ENCODE measurements at places on chromosomes 2 and 18.
A peak's percentile ranks its signal among the peaks of the same experiment; 100 is the strongest.

- no peak for DNase-seq
Measured at GRCh38 chr18:28045176-28045810, 131.6 kb downstream of the CDH2 start.

GRCh38 chr2:148586522-148587128, 57.9 kb upstream of the EPC2 start:
- no peak for DNase-seq

DNA sequence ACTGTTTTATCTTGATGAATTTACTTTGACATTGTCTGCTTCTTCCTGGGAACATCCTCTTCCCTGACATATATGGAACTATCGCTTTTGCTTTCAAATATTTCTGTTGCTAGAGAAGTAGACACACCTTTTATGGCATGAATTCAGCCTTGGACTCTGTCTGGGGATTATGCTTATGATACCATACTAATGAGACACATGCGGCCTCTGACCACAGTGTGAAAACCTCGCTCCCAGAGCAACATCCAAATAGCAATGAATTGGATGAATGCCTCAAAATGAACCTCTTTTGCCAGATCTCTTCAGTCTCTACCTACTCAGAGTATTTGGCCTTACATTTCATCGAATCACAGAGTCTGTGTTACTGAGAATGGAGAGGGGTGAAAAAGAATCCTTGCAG, 70.9 kb downstream of the PIEZO2 start:
- DNase-seq = no peak

- DNase-seq = no peak
Measured at GRCh38 chr2:69499966-69500365, 62.7 kb upstream of the NFU1 start.

DNA sequence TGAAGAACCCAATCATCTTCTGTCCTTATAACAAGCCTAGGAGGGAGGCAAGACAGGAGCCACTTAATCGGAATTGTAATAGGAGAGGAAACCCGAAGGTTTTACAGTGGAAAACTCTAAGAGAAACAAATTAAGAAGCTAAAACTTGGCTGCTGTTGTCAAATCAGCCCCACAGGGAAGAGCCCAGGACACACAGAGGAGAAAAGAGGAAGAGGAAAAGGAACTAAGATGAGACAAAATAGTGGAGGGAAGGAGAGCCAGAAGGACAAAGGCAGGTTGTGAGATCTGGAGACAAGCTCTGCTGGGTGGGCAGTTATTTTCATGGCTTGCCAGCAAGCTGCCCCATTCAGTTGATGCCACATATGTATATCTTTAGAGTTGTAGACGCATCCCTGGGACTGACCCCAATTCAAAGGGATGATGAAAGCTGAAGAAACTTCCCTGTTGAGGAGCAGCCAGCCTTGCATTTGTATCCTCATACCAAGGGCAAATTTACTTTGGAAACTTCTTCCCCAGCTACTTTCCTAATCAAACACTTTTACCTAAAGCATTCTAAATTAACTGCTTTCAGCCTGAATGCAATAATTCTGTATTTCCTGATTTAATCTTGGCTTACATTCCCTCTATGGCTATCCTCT, 499.8 kb upstream of the MEIS1 start:
- DNase-seq = no peak

GRCh38 chr2:39395313-39395712, 41.8 kb downstream of the MAP4K3 start:
- no peak for DNase-seq

- DNase-seq = no peak
Measured at GRCh38 chr2:50748671-50749070, 283.3 kb downstream of the NRXN1 start.

- no peak for DNase-seq
Measured at GRCh38 chr18:40168026-40168425, 1787.0 kb upstream of the PIK3C3 start.

DNA sequence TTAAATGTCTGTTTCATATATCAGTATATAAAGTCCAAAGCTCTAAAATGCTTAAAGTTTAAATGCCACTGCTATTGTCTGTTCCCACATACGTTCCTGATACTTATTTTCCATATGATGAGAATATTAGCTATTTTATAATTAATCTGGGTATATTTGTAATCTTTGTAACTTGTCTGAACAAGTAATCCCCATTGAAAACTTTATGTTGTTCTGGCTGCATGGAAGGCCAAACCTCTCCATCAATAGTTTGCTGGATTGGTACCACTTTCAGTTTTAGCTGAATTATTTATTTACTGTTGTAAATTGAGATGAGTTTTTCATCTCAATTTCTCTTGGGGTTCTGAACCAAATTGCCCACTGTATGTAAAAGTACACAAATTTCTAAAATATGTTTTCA, 1.5 kb downstream of the MBD5 start:
- DNase-seq = no peak

DNA sequence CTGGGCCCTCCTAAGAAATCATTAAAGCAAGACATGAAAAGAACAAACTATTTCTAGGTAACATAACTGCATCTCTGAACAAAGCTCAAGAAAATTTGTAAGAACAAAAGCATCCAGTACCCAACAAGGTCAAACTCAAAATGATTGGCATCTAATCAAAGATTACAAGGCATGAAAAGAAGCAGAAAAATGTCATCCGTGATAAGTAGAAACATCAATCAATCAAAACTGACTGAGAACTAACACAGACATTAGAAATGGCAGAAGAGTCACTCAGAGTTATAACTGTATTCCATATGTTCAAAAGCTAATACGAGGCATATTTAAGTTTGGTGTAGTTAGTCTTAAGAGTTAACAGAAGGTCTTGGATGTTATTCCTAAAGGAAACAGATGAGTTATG, 80.9 kb downstream of the VWA3B start:
- no peak for DNase-seq

DNA sequence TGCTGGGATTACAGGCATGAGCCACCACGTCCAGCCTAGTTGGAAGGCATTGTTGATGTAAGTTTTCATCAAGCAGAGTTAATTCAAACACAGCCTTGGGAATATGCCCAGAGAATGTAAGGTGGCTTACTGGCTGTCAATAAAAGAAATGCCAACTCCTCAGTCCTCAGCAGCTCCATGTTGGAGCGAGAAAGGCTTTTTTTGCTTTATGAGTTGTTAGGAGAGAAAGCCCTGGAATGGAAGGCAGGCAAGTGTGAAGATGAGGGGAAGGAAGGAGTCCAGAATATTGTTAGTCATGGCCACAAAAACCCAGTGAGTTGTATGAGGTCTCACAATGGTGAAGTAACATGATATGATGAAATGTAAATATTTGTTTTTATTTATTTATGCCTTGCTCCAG, 57.1 kb downstream of the MAP4K4 start:
- no peak for DNase-seq

DNA sequence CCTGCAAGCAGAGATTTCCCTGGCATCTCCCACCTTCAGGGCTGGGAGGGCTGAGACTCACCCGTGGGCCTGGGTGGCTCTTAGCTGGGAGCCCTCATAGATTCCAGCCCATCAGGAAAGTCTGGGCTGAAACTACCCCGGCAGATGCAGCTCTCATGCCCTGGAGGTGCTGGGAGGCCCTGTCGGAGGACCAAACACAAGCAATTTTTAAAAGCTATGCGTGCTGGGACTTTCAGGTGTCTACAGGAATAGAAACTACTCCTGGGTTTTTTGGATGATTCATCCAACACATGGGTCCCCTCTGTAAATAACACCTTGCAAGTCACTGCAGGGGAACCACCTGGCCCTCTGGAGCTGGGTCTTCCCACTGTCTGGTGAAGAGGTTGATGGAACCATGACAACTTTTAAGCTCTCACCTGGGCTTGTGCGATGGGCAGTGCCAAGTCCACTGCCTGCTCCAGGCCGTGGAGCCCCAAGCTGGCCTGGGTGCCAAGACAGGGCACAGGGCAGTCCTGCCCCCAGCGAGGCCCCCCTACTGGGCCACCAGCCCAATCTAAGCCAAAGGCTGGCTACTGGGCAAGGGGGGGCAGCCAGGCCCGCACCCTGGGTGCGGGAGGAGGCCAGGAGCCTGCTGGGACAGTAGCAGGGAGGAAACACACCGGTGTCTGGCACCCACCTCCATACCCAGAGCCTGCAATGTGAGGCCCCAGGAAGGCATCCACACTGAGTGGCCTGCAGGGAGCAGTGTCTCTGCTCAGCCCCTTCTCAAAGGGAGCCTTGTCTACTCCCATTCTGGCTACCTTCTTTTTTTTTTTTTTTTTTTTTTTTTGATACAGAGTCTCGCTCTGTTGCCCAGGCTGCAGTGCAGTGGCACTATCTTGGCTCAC, 1.1 kb upstream of the GPR55 start:
- DNase-seq = no peak

DNA sequence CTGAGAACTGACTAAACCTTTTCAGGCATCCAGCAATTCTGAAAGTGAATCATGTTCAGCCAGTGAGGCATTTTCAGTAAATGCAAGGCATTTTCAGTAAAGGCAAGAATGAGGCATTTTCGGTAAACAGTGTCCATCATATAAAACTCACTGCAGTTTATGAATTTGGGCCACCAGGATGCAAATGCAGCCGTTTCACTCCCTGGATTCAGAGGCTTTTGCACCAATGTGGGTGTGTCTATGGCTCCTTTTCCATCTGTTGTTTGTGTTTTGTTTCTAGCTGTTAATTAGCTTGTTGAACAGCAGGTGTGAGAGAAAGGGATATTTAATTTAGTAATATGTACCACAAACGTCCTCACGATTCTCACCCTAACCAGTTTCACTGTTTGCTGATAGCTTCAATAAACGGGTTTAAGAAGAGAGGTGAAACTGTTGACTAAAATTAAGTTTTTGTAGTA, 116.3 kb upstream of the PGAP1 start:
- no peak for DNase-seq

DNA sequence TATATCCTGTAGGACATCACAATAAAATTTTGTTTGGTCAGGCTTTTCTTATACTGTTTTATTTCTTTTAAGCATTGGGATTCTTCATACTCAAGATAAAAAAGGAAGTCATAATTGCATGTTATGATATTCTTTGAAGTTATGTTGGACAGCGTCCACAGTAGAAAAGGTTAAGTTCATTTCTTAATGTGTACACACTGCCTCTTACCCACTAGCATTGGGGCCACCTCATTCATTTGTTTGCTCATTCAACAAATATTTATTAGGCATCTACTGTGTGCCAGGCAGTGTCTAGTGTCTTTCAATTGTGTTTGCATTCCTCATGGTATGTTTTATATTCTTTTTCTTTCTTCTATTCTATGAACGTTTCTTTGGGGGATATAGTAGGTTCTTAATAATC, 70.2 kb downstream of the PTPRM start:
- no peak for DNase-seq

DNA sequence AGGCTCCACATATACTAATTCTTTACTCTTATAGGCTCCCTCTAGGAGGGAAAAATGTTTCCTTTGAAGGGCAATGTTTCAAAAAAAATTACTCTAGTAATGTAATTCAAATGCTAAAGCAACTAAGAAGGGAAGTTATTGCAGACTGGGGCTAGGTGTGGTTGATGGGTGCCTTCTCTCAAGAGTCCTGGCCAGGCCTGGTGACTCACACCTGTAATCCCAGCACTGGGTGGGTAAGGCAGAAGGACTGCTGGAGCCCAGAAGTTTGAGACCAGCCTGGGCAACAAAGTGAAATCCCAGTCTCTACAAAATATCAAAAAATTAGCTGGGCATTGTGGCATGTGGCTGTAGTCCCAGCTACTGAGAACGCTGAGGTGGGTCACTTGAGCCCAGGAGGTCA, 31.2 kb upstream of the CDKL4 start:
- DNase-seq = no peak

- no peak for DNase-seq
Measured at GRCh38 chr2:2102866-2103653, 228.0 kb downstream of the MYT1L start.

DNA sequence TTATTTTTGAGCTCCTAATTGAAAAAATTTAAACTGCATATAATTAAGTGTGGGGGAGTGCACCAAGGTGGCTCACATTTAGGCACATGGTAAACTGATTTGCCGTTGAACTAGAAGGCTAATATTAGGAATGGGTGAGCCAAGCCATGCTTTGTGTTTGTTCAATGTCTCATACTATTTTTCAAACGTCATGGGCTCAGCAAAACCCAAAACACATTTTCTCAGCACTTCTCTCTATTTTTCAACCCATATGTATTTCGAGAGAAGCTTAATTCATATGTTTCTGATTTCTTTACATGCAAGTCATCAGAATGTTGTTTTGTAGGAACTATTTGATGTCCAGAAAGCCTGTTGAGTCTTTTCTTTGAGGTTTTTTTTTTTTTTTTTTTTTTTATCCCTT, 291.2 kb downstream of the TCF4 start:
- no peak for DNase-seq

GRCh38 chr2:132429941-132430573, 13.5 kb downstream of the GPR39 start:
- DNase-seq = peak; percentile 45

DNA sequence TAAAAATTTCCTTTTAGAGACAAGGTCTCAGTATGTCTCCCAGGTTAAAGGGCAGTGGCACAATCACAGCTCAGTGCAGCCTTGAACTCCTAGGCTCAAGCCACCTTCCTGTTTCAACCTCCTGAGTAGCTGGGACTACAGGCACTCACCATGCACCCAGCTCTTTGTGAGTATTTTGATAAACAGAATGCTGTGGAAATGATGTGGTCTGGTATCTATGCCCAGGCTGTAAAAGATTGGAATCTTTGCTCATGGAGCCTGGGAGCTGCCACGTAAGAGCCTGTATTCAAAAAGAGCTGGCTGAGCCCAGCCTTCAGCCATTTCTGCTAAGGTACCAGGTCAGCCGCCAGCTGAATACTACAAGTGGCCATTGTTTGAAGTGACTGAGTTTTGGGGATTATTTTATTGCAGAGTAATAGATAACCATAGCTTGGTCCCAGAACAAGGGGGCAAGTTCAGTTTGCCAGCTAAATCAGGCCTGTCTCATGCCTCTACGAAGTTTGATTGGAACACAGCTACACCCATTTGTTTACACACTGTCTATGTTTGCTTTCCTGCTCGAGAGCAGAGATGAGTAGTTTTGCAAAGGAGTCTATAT, 21.3 kb upstream of the ARL5A start:
- no peak for DNase-seq

DNA sequence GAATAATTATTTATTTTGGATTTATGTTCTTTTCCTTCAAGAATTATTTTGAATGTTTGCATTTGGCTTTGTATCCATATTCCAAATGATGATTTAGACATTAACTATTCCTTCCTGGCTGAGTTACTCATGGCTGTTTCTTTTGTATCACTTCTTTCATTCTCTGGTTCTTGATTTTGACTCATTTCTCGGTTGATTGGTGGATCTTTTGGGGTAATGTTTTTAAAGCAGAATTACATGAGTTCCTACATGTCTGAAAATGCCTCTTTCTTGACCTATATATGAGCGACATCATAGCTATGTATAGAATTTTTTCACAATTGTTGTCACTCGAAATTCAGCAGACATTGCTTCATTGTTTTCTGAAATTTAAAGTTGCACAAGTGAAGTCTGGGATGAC, 39.5 kb downstream of the CYP26B1 start:
- DNase-seq = no peak

Data from T47D (cell line).